Left renal cortex interstitium (tissue), 4 donors: ENCODE measurements at places on chromosomes 16 and 17. TPM values are rescaled to one million over a fixed set of nuclear protein-coding genes. Genes with fewer than 3 reads are reported as not detected.

DNA sequence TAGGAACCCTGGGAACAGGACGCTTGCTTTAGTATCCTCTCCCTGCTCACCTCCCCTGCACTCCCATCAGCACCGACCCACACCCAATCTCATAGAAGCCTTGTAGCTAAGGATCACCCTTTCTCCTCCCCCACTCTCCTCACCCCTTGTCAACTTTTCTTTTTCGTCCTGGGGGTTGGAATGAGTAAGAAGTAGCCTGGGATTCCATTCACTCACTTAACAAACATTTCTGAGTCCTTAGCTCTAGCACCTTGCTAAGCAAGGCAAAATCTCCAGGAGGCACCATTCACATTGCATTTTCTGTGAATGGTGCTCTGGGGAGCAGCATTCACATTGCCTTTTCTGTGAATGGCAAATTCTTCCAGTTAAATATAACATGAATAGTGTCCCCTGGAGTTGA lies 1.1 kb upstream of the PGAP3 start:
- DNase-seq: no peak

The SMYD4 gene
- 19.2 TPM for polyA plus RNA-seq

The SUZ12 gene
- 42.4 TPM for polyA plus RNA-seq

- no peak for DNase-seq
Measured at GRCh38 chr17:31493656-31494155, 102.2 kb downstream of the RAB11FIP4 start.

The PIGS gene
- polyA plus RNA-seq: 91.2 TPM

- DNase-seq: no peak
Measured at GRCh38 chr17:19486351-19487023, 47.2 kb upstream of the SLC47A1 start.

- no peak for DNase-seq
Measured at GRCh38 chr17:64309710-64310109, 46.6 kb upstream of the TEX2 start.

DNA sequence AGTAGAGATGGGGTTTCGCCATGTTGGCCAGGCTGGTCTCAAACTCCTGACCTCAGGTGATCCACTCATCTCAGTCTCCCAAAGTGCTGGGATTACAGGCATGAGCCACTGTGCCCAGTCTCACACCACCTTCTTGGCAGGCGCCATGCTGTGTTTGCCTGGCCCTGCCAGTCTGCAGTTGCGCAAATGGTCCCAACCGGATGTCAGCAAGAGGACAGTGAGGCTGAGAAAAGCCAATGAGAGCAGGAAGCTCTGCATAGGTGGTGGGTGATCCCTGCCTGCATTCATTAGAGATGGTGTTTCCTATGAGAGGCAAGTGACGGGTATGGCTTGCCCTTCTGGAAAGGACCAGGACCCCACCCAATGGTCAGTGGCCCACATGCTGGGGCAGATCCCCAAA lies 59.3 kb downstream of the PECAM1 start:
- no peak for DNase-seq

The C17orf100 gene
- polyA plus RNA-seq: 9.9 TPM

DNA sequence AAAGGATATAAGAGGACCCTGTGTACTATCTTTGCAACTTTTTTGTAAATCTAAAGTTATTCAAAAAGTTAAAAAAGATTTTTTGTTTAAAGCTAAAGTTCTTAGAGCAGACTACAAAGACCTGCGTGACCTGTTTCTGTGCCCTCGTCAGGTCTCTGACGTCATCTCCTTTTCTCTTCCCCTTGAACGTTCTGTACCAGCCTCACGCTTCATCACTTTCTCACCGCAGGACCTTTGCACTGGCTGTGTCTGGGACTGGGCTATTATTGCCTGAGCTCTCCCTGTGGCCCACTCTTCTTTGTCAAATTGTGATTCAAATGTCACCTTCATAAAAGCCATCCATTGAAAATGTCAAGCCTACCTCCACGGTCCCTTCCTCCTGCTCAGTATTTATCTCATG lies 222.8 kb downstream of the RBFOX1 start:
- no peak for DNase-seq

DNA sequence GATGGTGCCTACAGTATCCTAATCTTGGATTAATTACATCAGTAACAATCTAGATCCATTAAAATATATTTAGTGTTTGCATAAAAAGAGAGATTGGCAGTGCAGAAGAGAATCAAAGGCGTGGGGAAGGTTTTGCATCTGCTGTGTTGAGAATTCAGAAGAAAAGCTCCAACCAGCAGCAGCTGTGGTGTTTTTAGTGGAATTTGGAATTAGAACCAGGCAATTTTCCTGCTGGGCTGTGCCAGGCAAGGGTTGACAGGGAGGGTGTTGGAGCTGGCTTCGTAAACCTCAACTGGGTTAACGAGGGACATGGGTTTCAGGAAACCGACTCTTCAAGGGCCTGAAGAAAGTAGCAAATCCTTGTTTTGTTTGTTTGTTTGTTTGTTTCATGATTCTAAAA lies 107.8 kb upstream of the WSCD1 start:
- no peak for DNase-seq

DNA sequence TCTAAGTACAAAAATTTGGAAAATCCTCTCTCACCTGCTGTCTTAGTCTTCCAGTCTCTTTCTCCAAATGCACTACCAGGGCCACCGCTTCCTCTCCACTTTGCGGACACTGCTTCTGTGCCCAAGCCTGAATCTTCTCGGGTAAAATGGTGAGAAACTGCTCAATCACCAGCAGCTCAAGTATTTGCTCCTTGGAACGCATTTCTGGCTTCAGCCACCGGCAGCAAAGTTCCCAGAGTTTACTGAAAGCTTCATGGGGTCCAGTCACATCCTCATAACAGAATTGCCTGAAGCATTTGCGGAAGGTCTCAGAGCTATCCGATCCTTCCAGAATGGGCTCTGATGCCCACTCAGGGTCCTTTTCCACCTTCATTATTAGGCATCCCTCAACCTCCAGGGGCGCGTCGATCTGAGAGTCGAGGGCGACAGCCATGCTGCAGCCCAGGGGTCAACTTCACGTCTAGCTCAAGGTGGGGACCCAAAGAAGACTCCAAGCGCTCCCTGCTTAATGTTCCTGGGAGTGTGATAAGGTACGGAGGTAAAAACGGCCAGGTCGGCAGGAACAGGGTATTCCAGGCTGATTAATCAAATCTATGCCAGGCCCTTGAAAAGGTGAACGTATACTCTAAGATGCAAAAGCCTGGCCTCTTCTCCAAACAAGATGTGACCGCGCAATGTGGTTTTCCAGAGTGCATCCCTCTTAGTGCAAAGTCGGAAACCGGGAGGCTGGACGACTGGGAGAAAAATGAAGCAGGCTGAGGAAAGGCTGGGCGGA lies 763 bp downstream of the ZKSCAN2 start:
- DNase-seq: no peak

The ZNF771 gene
- polyA plus RNA-seq: 12.5 TPM

The TMEM238L gene
- 4.4 TPM for polyA plus RNA-seq

The PLA2G10 gene
- polyA plus RNA-seq: 0.17 TPM

The TAC4 gene
- 1.1 TPM for polyA plus RNA-seq

- DNase-seq: no peak
Measured at GRCh38 chr16:52309446-52310416, 237.2 kb downstream of the TOX3 start.

DNA sequence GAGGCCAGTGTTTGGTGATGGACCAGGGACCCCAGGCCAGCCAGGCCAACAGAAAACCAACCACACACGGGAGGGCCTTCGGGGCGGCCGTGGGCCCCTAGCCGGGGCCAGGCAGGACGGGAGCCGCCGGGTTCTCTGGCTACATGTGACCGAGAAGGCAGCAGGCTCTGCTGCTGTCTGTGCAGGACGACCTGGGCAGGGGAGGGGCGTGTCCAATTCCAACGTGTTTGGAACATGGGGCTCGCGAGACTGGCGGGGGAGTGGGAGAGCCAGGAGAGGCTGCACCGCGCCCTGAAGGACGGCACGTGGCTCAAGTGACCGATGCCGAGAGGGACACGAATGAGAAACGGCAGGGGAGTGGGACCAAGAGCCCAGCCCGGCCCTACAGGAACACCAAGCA lies 75.4 kb downstream of the LMF1 start:
- DNase-seq: no peak

DNA sequence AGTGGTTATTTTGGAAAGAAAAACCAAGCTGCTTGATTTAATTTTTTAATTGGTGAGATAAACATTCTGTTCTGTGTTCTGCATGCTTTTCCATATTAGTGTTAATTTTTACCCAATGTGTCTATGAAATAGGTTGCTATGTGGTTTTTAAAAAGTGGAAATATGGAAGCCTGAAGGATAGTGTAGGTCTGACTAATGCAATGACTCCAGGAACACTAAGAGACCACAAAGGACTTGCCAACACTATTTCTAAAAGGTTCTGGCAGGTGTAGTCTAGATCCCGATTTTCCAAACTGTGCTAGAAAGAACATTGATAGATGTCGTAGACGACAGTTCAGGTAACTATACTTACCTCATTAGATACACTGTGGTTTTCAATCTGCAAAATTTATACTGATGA lies 877.4 kb upstream of the GOT2 start:
- DNase-seq: no peak

The GCGR gene
- 8.6 TPM for polyA plus RNA-seq

GRCh38 chr17:35192708-35193107 lies 1.5 kb downstream of the SLC35G3 start:
- no peak for DNase-seq

- no peak for DNase-seq
Measured at GRCh38 chr16:22732400-22732799, 81.6 kb upstream of the HS3ST2 start.

DNA sequence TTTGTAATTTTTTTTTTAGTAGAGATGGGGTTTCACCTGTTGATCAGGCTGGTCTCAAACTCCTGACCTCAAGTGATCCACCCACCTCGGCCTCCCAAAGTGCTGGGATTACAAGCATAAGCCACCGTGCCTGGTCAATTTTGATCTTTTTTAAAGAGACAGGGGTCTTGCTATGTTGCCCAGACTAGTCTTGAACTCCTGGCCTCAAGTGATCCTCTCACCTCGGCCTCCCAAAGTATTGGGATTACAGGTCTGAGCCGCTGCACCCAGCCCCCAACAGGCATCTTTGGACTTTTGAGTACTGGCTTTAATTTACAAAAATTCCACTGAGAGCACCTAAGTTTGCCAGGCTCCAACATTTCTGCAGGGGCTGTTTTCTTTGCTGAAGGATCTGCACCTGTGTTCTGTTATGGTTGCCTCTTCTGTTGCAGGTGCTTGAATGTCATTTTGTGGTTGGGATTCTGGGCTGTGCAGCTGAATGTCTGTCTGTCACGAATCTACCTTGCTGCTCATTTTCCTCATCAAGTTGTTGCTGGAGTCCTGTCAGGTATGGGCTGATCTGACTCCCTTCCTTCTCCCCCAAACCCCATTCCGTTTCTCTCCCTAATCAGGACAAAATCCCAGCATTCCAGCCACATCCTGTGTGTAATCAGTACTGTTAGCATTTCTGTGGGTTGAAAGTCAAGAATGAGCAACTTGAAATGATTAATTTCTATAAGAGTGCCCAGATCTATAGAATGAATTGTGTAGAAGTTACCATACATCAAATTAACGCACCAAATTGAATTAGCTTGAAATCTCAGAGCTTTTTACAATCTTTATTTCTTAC lies 8.5 kb downstream of the G6PC1 start:
- no peak for DNase-seq

DNA sequence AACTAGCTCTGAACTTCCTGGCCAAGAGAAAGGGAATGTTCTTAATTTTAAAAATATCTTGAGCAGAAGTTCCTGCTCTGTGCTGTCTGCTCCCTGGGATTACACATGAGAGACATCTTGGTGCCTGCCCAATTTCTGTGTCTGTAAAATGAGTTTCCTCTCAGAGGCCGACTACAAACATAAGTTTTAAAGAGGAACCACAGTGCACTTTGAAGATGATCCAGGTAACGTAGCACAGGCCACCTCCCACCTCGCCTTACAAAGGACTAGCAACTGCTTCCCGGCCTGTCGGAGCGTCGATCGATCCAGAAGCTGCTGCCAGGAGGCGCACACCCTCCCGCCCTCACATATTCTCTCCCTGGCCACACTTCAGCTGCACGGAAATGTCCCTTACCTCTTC lies 55.0 kb upstream of the ATP2A3 start:
- DNase-seq: no peak

DNA sequence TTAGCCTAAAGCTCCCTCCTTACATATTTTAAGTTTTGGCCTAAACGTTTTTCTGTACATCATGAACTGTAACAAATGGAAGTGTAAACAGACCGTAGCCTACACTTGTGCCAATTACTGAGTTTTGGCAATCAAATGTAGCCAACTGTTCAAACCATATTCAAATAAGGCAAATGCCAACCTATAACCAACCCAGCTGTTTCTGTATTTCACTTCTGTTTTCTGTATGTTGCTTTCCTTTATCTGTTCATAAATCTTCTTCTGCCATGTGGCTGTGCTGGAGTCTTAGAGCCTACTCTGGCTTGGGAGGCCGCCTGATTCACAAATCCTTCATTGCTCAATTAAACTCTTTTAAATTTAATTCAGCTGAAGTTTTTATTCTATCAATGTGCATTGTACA lies 6.9 kb upstream of the C16orf78 start:
- no peak for DNase-seq

DNA sequence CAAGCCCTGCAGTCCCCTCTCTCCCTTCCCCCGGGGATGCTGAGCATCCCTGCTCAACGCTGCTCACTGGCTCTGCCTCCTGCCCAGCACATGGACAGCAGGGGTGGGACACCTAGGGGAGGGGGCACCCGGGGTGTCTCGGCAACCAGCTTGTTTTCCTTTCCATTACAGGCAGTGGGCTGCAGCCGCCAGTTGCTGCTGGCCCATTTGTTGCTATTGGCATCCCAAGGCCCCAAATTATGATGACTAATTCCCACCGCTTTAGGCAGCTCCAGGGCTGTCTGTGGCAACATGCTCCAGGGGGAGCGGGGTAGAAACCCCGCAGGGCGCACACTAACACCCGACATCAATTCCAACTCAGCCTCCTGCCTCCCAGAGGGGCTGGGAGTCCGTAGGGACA lies 4.9 kb downstream of the SDK2 start:
- no peak for DNase-seq
